ENCODE measurements at places on chromosomes 4 and X.

DNA sequence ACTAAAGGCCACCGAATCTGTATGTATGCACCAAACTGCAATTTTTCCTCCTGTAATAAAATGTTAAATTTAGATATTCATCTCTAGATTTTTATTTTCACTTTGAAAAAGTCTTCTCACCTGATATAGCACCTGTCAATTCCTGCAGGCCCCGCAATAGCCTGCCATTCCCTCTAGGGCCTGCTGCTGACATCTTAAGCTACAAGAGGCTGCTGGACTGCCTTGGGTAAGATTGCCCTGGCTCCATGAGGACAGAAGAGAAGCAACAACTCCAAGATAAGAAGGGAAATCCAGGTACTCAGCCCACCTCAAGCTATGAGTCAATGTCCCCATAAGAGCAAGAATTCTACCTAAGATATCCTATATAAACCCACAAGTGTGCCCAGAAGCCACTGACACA lies 230.2 kb upstream of the AGTR2 start:
- no peak for DNase-seq

- no peak for DNase-seq
Observed at GRCh38 chr4:80535551-80535950, 200.0 kb downstream of the CFAP299 start.

DNA sequence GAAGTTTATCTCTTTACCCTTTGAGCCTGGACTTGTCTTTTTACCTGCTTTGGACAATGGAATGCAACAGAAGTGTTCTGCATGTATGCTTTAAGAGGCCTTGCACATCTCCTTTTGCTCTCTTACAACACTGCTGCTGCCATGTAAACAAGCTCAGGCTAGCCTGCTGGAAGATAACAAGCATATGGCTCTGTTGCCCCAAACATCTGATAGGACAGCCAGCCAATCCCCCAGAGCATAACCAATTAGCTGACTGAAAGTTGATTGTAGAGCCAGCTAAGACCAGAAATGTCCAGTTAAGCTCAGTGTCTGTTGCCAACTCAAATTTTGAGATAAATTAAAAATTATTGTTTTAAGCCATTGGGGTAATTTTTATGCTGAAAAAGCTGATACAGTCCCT lies 510.6 kb upstream of the CNKSR2 start:
- no peak for DNase-seq

DNA sequence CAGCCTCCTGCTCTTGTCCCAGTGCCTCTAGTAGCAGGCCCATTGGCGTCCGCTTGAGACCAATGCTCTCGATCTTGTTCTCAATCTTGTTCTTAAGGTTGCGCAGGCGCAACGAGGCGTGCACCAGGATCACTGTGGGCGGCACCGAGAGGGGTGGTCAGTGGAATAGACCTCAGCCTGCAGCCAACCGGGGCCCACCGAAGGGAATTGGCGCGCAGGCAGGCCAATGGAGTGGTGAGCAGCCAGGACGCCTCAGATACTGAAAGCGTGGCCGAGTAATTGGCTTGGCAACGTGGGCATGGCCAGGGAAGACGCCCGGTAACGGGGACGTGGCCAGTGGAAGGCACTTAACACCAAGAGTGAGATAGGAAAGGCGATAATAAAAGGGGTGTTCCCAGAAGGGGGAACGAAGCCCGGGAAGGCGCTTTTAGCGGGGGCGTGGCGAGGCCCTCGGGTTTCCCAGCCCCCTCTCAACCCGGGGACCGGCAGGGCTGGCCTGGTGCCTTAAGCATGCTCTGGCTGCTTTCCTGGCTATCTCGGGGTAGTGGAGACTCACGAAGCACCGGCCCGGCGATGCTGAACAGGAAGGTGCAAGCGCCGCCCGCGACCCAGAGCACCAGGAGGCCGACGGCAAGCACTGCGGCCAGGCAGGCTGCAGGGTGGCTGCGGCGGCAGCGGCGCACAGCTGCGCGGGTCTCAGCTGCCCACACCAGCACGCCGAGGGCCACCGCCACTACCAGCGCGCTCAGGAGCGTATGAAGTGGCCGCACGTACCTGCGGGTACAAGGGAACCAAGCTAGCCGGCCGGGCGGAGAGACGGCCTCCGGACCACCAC lies 1.7 kb downstream of the PRAF2 start:
- DNase-seq, result no peak

DNA sequence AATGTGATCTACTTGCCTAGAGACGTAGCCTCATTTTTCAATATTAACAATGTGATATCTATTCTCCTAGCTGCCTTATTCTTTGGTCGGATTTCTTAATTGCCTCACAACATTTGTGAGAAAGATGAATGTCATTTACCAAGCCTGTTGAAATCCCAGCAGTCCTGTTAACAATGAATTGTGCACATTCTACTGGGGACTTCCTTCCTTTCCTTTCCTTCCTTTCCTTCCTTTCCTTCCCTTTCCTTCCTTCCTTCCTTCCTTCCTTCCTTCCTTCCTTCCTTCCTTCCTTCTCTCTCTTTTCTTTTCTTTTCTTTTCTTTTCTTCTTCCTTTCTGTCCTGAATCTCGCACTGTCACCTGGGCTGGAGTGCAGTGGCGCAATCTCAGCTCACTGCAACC lies 107.1 kb downstream of the GPAT3 start:
- DNase-seq, result no peak

DNA sequence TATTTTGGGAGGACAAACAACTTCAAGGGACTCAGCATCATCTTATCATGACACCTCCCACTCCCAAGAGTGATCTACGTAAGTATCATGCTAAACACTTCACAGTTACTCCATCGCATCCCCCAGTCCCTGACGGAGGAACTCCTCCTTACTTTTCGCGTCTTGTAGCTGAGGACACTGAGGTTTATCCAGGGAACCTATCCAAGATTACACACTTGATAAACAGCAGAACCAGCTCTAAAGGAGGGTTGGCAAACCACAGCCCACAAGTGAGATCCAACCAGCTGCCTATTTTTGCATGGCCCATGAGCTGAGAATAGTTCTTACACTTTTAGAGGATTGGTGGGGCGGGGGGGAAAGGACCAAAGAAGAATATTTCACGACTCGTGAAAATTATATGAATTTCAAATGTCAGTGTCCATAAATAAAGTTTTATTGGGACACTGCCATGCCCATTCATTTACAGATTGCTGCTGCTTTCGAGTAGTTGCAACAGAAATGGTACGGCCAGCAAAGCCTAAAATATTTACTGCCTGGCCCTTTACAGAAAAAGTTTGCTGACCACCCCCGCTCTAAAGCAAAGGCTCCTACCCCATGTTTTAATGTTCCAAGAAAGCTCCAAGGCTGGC lies 47.8 kb downstream of the SEPSECS start:
- DNase-seq, result no peak

DNA sequence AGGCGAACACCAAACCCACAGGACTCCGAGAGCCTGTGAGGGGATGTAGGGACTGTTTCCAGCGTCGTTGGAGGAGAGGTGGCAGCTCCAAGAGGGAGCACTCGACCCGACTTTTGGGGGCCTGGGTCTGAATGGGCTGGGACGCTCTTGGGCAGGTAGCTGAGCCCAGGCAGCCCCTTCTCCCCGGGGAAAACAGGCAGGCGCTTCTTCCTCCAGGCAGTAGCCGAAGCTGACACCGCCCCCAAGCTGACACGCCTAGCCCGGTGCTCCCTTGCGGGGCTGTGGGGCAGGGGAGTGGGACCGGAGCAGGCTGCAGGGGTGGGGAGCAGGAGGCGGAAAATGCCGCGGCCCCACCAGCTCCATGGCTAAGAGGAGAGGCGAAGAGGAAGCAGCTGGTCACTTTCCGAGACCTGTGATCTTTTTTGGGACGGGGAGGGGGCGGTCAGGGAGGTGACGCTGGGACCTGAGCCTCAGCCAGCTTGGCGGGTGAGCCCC lies 4.2 kb downstream of the NKX1-1 start:
- DNase-seq, result no peak

Measured in HuH-7 (cell line).